Activated CD4-positive, CD25-positive, alpha-beta regulatory T cell treated with anti-CD3 and anti-CD28 coated beads, Interleukin-2, amount 50 U/mL, for 24 hours (primary cell): ENCODE measurements at places on chromosomes 5 and 9.

- ATAC-seq: no peak
These were observed 198.9 kb downstream of the TAF11L14 start for GRCh38 chr5:17832949-17833745.

DNA sequence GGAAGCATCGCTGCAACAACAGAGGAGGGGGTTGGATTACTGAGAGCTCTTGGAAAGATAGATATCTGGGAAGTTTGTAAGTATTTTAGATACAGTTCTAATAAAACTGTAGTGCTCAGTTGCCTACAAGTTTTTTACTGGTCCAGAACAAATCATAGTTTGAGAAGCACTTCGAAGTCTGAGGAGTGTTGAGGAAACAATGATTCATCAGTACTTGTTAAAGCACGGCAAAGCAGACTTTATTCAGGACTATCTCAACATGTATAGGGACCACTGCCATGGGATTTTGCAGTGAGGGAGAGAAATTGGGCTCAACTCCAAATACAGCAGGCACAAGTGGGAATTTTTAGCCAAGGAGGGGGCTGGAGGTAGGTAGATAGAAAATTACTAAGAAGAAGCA lies 25.3 kb upstream of the RECK start:
- no peak for ATAC-seq

GRCh38 chr5:139131921-139132432 lies 66.2 kb downstream of the SIL1 start:
- ATAC-seq: no peak

GRCh38 chr5:101520417-101520816 lies 617.3 kb upstream of the ST8SIA4 start:
- ATAC-seq: no peak

DNA sequence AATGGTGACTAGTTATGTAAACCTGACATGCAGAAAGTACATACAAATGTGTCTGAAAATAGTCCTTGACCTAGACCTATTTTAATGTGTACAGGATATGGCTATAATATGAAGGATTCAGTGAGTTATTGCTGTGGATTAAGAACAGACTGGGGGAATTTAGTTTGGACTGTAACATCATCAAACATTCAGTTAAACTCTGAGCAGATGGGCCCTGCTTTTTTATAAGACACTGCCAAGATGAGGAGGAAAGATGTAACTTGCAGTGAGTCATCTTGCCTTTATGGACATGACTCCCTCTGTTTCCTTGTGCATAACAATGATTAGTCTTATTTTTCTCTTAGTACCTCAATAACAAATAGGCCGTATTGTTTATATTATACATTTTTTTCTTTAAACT lies 12.2 kb downstream of the PPP3R2 start:
- no peak for ATAC-seq

GRCh38 chr9:121773954-121774714 lies 122.7 kb downstream of the DAB2IP start:
- no peak for ATAC-seq

GRCh38 chr5:62979472-62979871 lies 400.9 kb downstream of the LRRC70 start:
- ATAC-seq: no peak

DNA sequence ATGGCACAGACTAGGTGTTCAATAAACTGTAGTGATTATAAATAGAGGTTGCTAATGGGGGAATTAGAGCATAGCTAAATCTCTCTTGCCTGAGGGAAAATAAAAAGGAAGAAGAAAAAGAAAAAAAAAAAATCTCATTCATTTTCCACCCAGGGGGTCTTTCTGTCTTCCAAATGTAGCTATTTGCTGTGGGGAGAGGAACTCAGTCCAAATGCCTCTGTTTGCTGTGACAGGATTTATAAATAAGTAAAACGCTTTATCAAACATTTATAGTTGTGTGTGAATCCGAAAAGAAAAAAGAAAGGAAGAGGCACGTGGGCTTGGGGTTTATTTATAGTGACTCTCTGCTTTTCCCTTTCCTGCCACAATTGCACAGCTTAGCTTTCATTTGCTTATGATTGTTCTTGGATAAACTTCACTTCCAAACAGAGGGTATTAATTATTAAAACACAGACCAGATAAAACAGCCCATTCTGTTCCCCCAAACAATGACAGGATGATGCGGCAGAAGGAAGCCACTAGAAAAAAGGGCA lies 245.7 kb downstream of the ASTN2 start:
- no peak for ATAC-seq

DNA sequence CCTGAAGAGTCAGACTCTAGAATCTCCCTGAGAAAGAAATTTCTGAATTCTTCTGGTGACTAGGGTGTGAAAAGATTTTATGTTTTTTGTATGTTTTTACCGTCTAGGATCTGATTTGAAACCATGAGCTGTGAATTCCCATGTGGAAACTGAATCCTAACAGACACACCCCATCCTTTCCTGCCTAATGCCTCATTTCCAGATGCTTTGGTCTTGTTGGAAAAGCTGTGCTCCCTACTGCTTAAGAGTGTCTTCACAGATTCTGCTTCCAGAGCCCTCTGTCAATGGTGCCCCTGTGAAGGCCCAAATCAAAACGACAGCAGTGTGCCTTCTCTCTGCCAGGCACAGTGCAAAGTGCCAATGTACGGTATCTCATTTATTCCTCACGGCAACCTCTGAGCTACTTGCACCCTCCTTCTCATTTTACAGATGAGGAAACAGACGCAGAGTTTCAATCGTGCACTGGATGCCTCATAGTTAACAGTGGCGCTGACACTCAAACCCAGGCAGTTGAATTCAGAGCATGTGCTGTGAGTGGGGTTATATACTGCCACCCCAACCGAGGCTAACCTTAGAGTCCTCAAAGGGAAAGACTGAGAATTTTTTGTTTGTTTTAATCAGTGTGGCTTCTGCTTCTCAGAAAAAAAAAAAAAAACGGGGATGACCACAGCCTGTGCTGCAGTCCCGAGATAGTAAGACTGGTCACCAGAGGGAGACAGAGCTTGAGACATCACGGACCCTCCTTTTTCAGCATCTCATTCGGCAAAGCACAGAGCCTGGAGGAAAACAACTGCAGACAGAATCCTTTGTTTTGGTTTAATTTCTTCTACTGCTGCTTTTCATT lies 188.4 kb downstream of the SNCAIP start:
- ATAC-seq: no peak

- no peak for ATAC-seq
These were observed 627.7 kb downstream of the CCDC171 start for GRCh38 chr9:16180546-16180945.

DNA sequence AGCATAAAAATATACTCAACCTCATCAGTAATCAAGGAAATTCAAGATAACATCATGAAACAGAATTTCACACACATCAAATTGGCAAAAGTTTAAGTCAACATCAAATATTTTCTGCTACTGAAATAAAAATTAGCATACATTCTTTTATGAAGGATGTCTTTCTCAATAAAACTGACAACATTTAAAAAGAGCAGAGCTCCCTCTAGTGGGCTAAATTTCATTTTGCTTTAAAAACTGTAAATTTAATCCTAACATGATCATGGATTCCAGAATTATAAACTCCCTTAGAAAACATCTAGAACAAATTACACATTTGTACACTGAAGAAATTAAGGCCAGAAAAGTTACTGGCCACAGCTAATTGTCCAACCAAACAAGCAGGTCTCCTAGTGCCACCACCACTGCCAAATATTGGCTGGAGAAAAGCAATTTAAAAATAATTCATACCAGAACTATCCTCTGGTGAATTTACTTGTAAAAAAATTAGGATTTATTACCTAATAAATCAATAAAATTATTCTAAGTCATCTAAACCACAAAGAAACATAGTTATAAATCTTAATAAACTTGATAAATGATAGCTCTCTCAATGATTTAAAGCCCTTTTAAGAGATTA lies 31.2 kb downstream of the DEPDC1B start:
- no peak for ATAC-seq

DNA sequence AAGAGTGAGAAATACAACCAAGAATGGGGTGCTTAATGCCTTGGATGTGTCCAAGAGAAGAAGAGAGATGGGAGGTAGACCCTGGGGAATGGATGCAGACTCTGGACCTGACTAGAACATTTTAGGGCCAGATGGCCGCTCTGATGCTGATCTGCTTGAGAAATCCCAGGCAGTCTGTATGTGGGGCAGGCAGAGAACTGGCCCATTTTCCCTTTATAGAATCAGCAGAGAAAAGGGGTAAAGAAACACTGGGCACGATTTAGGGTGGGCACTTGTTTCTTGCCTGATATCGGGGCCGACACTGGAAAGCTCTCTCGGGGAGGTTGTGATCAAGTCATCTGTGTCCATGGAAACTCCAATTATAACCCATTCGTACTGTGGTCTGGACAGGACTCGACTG lies 118.5 kb upstream of the FSTL4 start:
- no peak for ATAC-seq

- no peak for ATAC-seq
These were observed 27.3 kb downstream of the SMC5 start for GRCh38 chr9:70285981-70286598.

- no peak for ATAC-seq
These were observed 202.9 kb downstream of the AOPEP start for GRCh38 chr9:94929369-94929756.

GRCh38 chr5:179371681-179372680 lies 26.7 kb upstream of the ADAMTS2 start:
- no peak for ATAC-seq

DNA sequence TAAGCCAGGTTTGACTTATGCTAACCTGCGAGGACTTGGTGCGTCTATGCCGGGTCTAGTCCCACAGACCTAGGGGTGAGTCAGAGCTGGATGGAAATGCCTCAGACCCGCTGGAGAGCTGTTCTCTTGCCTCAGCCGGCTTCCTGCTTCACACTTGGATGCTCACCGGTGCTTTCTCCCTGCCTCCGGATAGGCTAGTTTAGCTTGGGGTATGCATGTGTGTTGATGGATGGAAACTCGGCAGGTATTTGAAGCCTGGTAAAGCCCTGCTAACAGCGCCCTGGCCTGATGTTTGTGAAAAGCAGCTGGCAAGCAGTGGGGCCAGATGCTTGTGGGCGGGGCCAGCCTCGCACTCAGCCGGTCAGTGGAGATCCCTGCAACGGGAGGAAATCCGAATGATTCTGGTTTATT lies 29.3 kb downstream of the PRRC2B start:
- ATAC-seq: no peak

DNA sequence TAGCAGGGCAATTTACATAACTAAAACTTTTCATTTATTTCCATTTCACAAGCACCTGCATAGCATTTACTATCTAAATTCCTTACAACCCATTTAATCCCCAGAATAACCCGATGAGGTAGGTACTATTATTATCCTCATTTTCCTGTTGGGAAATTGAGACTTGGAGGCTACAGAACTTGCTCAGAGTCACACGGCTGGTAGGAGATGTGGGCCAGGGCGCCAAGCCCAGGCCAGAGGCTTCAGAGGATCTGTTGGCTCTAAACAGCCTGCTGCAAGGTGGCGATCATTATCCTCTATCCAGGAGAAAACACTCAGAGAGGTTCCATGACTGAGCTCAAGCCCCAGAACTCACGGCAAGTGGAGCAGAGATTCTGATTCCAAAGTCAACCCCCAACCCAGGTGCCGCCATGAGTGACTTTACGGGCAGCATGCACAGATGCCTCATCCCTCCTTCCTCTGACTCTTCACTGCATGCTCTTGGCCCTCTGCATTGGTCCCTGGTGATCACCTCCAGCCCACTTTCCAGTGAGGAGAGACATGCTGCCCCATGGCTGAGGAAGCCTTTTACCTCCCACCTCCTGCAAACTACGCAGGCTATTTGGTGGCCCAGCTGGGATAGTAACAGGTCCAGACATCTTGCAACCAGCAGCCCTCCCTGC lies 168.4 kb upstream of the FSTL4 start:
- no peak for ATAC-seq

- no peak for ATAC-seq
These were observed 213.1 kb upstream of the POU5F2 start for GRCh38 chr5:93954421-93955069.

- no peak for ATAC-seq
These were observed 132.6 kb downstream of the PDZD2 start for GRCh38 chr5:31771500-31771899.

DNA sequence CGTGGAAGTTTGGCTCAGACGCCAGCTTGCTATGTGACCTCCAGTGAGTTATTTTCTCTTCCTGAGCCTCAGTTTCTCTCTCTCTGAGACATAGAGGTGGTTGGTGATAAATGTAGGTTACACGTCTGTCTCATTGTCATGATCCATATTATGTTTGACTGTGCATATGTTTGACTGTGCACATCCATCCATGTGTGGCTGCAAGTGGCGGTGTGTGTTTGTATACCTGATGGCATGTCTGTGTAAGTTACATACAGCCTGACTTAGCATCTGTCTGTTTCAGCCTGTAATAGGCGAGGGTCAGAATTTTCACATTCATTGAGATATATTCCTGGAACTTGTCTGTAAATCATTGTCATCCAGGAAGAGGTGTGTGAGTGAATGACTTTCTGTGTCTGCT lies 3.3 kb downstream of the SPARC start:
- ATAC-seq: no peak

- ATAC-seq: no peak
These were observed 1578.8 kb upstream of the WWC1 start for GRCh38 chr5:166712447-166713185.

GRCh38 chr9:92665836-92666235 lies 4.1 kb downstream of the IPPK start:
- ATAC-seq: no peak

DNA sequence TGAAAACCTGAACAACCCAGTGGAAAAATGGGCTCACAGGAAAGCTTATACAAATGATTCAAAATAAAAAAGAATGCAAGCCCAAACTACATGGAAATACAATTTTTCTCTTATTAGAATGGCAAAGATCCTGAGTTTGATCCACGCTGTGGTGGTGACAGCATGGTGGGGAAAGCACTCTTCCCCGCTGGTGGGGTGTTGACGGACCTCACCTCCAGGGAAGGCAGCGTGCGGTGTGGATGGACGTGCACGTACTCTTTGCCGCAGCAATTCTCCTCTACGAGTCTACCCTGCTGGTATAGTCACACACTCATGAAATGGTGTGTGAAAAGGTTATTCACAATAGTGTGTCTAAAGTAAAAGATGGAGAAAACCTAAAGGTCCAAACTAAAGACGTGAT lies 5.9 kb upstream of the ZFP62 start:
- ATAC-seq: no peak

DNA sequence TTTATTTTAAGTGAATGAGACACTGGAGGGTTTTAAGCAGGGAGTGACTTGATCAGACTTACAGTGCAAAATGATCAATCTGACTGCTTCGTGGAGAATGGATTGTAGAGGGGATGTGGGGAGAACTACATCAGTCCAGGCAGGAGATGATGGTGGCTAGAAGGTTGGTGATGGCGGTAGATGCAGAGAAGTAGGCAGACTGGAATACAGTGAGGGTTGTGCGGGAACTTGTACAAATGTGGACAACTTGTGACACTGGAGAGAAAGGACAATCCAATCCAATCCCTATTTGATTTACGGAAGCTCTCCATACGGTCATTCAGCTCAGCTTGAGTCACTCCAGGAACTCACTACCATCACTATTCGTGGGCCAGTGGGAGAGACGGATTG lies 593 bp downstream of the TIGD6 start:
- ATAC-seq: no peak

DNA sequence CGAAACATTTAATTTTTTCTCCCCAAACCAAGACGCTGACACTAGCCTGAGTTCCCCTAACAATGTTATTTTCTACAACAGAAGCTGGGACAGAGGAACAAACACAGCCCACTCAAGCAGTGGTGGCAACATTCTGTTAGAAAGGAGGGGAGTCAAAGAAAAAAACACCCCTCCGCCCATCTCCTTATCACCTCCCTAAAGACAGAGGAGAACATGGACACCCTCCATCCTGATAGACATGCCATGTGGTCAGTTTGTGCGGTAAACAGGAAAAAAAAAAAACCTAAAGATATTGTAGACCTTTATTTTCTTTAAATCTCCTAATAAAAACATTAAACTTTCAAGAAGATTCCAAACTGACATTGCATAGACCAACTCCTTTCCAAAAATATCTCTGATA lies 2.9 kb upstream of the DPM2 start:
- no peak for ATAC-seq
